ENCODE measurements at places on chromosomes 4 and X.
A peak's percentile ranks its signal among the peaks of the same experiment; 100 is the strongest.

DNA sequence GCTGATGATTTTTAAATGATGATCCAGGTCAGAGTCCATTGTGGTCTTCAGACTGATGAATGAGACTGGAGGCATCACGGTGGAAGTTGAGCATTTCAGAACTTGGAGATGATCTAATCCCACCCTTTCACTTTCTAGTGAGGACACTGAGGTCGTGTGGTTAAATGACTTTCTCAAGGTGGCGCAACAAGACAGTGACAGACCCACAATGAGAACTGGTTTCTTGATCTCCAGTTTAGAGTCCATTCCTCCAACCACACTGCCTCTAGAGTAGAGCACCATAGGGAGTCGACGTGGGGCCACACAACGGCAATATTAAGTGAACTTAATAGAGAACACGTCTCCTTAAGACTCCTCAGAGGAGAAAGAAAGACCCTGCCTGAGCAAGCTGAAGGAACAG is 381.0 kb downstream of the UNC5C start:
- no peak for DNase-seq

DNA sequence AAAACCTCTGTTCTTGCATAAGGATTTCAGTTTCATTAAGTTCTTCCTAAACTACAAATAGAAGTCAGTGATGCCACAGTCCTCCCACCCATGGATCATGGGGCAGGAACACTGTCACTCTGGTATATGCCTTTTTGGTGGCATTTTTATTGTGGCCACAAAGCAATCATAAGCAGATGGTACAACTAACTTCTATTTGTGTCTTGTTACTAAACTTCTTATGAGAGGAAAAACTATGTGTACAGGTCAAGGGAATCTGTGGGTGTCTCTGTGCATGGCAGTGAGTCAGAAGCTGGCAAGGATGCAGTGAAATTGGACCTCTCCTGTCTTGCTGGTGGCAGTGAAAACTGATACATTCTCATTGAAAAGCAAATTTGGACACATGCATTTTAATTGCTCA is 245.0 kb upstream of the GPC4 start:
- no peak for DNase-seq

- DNase-seq = no peak
Measured at GRCh38 chr4:47752214-47752613, 85.7 kb downstream of the CORIN start.

- DNase-seq = no peak
Measured at GRCh38 chr4:78542373-78542772, 9.2 kb upstream of the ANXA3 start.

- no peak for DNase-seq
Measured at GRCh38 chr4:187921946-187922623, 73.5 kb upstream of the ZFP42 start.

GRCh38 chrX:123083924-123084323 is 100.2 kb upstream of the GRIA3 start:
- DNase-seq = no peak

GRCh38 chr4:152118819-152119553 is 358.2 kb upstream of the GATB start:
- no peak for DNase-seq

DNA sequence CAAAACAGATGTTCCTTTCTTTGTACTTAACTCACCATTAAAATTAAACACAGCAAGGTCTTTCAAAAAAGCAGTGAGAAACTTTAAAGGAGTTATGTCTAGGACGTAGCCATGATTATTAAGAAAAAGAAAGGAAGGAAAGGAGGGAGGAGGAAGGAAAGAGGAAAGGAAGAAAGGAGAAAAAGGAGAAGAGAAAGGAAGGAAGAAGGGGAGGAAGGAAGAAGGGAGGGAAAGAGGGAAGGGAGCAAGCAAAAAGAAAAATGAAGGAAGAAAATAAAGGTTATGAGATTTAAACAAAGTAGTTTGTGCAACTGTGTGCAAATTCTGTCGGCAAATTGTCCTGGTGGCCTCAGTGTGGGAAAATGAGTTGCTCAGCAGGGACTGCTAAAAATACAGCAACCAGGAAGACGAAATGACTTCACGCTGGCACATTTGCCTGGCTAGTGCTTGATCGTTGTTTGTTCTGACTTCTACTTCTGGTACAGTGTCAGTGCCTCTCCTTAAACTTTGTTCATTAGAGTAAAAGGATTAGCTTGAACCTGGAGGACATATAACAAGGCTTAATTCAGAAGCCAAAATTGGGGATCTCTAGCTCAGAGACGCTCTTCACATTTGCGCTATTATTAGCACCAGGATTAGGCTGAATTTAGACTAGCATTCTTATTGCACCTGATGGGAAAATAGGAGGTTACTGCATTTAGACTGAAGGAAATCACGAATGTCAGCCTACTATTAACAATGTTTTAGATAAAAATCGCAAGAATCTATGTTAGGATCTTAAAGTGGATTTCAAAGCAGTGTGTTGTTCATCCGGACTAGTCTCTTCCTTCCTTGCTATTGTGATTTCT is 81.2 kb downstream of the DCK start:
- DNase-seq = no peak

GRCh38 chr4:93513851-93514250 is 314.7 kb upstream of the ATOH1 start:
- no peak for DNase-seq

- no peak for DNase-seq
Measured at GRCh38 chr4:141711211-141711610, 74.8 kb downstream of the IL15 start.

GRCh38 chrX:54776987-54777672 is 20.9 kb downstream of the ITIH6 start:
- no peak for DNase-seq

DNA sequence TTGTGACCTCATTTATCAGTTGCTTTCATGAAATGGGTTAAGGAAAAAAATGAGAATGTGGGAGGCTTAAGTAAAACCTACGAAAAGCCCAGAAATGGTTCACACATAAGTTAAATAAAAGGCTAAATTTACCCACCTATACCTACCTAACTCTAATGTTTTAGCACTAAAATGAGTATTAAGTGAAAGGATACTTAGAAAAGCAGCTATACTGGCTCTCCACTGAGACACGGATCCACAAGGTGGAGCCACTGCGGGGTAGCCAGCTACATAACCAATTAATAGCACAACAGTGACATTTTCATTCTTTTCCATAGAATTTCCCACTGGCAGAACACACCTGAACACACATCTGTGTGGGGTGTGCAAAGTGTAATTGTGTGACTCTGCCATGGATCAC is 101.9 kb downstream of the MAML3 start:
- peak; percentile 56 for DNase-seq

DNA sequence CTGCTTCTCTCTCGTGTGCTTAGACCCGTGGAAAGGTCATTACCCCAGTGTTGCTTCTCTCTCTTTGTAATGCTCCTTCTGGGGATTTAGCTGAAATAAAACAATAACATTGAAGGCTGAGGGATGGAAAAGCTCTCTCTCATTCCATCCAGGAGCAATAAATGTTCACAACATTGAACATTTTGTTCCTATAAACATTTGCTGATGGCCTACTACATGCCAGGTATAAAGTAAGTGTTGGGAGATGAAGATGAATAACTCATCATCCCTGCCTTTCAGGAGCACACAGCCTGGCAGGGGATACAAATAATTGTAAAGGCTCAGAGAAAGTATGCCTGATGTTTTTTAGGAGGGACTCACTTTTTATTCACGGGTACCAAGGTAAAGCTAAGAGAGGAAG is 158.1 kb downstream of the KDR start:
- DNase-seq = no peak

- no peak for DNase-seq
Measured at GRCh38 chrX:20143111-20143510, 1.5 kb upstream of the EIF1AX start.

DNA sequence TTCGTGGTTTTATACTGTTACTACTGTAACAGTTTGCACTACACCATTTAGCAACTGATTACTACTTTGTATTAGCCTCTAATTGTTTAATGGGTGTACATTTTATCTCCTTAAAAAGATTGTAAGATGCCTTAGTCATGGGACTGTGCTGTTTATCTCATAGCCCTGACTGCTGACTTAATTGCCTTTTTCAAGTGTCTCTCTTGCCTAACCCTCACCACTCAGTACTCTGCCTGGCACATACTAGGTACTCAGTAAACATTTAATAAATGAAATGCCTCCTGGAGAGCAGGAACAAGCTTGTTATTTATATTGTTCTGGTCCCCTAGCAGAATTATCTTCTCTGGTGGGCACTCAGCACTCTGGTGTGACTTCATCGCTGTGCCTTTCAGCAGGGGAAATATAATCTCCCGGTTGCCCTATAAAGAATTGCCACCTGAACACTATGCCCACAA is 1.7 kb upstream of the STIM2 start:
- DNase-seq = no peak

DNA sequence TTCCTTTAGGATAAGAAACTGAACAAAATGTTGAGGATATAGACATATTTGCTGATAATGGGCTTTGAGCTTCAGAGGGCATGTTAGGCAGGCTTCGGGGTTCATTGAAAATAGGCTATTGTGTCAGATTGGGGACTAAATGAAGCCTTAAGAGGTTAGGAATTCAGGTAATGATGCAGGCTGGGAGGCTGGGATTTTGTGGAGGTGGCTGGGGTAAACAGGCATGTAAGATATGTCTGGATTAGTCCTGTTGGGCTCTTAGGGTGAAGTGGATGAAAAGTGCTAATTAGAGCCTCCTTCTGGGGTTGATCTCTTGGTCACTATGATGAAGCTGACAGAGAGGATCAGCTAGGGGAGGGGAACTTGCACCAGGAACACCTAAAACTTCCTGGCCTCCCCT is 80.2 kb upstream of the ESX1 start:
- DNase-seq = no peak

DNA sequence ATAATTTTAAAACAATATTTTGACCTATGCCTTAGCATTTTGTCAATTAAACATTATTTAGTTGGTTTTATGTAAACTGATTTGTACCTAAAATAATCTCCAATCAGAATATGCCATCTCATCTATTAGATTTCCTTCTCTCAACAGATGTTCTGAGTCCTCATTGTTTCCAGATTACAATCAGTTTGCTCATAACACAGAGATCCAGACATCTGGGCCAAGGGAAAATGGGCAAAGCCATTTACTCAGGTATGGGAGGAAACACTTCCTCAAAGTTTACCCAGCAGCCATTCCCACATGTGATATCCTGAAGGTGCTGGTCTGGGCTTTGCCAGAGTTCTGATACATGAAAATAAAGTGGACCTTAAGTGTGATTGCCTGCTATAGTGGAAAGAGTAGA is 217.9 kb upstream of the GPC4 start:
- no peak for DNase-seq

DNA sequence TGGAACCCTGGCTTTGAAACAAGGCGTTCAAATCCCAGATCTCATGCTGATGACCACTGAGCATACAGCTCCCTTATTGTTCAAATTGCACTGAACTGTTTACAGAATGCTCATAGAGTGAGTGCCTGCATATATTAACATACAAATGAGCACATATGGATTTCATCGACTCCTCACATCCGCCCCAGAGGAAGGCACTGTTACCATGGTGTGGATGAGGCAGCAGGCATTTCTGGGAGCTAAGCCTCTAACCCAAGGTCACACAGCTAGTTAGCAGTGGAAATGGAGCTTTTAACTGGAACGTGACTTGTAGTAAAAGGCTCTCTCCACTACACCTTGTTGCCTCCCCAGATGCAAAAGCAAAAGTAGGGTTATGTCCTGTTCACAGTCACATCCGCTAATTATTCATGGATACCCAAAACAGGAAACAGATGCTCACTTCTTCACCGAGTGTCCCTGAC is 289.7 kb downstream of the STK32B start:
- no peak for DNase-seq

DNA sequence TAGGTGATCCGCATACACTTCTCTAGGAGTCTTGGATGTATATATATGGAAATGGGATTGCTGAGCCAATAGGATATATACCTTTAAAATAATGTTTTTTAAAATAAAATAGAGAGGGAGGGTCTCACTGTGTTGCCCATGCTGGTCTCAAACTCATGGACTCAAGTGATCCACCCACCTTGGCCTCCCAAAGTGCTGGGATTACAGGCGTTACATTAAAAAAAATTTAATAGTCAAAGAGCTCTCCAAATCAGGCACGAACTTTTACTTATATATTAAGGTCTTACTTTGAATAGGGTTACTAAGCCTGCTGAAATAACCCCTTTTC is 109.0 kb downstream of the GNL3L start:
- DNase-seq = no peak

- peak; percentile 20 for DNase-seq
Measured at GRCh38 chrX:22686138-22686541, 313.6 kb upstream of the DDX53 start.

- no peak for DNase-seq
Measured at GRCh38 chr4:671769-672168, 2.3 kb downstream of the ATP5ME start.

DNA sequence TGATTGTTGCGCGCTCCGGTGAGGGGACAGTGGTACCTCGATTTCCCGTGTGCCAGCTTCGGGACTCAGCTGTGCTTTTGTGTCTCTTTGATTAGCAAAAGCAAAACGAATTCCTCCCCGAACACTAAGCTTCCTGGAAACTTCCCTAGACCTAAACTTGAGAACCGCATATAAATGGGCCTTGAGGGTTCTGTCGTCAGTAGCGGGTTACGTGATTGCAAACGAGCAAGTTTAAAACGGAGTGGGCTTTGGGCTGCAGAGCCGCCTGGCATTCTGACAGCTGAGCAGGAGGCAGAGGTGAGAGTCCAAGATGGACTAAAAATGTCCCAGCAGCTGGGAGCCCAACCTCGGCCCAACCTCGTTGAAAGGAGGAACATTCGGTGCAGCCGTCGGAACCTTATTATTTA is 1.2 kb upstream of the TAPT1 start:
- peak; percentile 44 for DNase-seq

GRCh38 chr4:177161781-177162180 is 147.9 kb upstream of the NEIL3 start:
- DNase-seq = no peak

DNA sequence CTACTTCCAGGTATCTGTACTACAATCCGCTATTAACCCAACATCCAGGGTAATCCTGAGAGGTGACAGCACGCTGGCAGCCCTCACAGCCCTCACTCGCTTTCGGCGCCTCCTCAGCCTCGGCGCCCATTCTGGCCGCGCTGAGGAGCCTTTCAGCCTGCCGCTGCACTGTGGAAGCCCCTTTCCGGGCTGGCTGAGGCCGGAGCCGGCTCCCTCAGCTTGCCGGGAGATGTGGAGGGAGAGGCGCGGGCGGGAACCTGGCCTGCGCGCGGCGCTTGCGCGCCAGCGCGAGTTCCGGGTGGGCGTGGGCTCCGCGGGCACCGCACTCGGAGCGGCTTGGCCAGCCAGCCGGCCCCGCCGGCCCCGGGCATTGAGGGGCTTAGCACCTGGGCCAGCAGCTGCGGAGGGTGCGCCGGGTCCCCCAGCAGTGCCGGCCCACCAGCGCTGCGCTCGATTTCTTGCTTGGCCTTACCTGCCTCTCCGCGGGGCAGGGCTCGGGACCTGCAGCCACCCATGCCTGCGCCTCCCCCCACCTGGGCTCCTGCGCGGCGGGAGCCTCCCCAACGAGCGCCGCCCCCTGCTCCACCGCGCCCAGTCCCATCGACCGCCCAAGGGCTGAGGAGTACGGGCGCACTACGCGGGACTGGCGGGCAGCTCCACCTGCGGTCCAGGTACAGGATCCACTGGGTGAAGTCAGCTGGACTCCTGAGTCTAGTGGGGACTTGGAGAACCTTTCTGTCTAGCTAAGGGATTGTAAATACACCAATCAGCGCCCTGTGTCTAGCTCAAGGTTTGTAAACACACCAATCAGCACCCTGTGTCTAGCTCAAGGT is 87.3 kb downstream of the PRSS12 start:
- peak; percentile 22 for DNase-seq

All from left cardiac atrium (tissue), 4 donors.